ENCODE measurements at places on chromosomes 11 and 22.

GRCh38 chr22:50081426-50082196 is 3.6 kb downstream of the MLC1 start:
- DNase-seq: peak; percentile 10

- no peak for DNase-seq
These were observed 66.4 kb upstream of the TTC12 start for GRCh38 chr11:113247966-113248365.

- no peak for DNase-seq
These were observed 48.3 kb downstream of the SYT13 start for GRCh38 chr11:45237711-45238315.

DNA sequence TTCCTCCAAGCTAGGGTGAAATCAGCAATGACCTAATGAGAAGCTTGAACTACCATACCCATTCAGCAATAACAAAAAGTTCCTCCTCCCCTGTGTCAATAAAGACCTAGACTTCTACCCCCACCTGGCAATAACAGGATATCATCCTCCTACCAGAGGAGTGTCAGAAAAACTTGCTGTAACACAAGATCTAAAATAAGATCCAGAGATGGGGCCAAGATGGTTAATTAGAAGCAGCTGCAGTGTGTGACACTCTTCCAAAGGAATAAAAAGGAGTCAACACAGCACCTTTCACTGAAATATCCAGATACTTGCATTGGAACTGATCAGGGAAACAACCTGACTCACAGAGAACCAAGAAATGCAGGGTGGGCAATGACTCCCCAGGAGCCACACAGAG is 84.4 kb upstream of the ARHGAP42 start:
- no peak for DNase-seq

- no peak for DNase-seq
These were observed 6.0 kb downstream of the TUBA8 start for GRCh38 chr22:18116634-18117033.

- peak; percentile 40 for DNase-seq
These were observed 29.3 kb upstream of the PAMR1 start for GRCh38 chr11:35554491-35555437.

- DNase-seq: peak; percentile 60
These were observed 82.3 kb upstream of the PHOX2A start for GRCh38 chr11:72326151-72326848.

DNA sequence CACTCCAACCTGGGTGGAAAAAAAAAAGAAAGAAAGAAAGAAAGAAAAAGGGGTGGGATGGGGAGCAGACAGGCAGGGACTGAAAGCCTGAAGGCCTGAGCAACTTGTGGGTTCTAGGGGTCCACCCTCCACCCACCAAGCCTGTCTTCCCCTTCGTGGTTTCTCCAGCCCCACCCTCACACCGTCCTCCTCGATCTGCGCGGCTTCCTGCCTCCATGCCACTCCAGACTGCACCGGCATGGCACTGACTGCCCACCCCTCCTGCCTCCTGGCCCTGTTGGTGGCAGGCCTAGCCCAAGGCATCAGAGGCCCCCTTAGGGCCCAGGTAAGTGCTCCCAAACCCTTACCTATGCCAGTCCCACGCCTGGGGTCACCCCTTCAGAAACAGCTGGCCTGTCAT is at the start of gene CTSW:
TSS of gene CTSW (plus strand) at position 221 of the 400 bp plus-strand sequence. CDS start at position 239, 18 bp downstream.
- no peak for DNase-seq

DNA sequence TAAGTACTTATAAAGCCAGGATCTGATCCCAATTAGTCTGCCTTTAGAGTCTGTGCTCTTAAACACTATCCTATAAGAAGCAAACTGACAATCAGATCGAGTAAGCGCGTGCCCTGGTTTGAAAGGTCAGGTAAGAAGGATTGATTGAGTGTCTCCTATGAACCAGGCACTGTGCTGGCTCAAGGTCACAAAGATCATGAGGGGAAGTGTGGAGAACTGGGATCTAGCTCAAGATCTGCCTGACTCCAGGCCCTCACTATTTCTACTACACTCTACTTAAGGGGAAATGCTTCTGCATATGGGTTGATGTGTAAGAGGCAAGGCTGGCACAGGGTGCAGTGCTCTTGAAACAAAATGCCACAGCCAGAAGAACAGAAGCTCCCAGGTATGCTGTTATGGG is 77.0 kb downstream of the ME3 start:
- DNase-seq: no peak

DNA sequence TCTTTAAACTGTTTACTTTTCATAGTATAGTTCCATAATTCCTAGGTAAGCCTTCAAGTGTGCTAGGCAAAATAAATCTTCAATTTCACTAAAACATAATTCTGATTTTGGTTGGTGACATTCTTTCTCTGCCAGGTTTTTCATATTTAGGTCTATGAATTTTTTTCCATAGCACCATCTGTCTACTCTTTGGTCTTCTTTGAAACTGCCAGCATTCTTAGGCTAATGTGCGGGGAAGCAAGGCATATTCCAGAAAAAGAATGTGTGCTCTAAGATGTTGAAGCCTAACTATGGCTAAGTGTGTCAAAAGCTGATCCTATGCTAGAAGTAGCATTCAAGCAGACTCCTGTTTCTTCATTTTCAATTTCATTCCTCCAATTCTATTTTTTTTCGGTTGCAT is 213.9 kb upstream of the C11orf87 start:
- DNase-seq: no peak

- no peak for DNase-seq
These were observed 245.8 kb downstream of the CSNK2A3 start for GRCh38 chr11:11107076-11107723.

DNA sequence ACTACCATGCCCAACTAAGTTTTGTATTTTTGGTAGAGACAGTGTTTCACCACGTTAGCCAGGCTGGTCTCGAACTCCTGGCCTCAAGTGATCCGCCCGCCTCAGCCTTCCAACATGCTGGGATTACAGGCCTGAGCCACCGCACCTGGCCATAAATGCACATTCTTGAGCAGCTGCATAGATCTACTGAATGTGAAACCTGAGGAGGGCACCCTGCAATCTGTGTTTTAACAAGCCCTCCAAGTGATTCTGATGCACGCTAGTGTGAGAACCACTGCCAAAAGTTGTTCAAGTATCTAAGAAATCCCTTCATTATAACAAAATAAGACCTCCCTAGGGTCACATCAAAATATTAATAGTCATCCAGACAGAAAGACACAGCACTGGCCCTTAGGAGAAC is 89.3 kb downstream of the RDX start:
- no peak for DNase-seq

GRCh38 chr11:111155021-111155420 is 90.5 kb upstream of the POU2AF2 start:
- no peak for DNase-seq

Data from AG20443 (cell line).